ENCODE measurements at places on chromosomes 4 and X.

GRCh38 chrX:9807355-9808182, 21.3 kb downstream of the SHROOM2 start:
- no peak for DNase-seq

DNA sequence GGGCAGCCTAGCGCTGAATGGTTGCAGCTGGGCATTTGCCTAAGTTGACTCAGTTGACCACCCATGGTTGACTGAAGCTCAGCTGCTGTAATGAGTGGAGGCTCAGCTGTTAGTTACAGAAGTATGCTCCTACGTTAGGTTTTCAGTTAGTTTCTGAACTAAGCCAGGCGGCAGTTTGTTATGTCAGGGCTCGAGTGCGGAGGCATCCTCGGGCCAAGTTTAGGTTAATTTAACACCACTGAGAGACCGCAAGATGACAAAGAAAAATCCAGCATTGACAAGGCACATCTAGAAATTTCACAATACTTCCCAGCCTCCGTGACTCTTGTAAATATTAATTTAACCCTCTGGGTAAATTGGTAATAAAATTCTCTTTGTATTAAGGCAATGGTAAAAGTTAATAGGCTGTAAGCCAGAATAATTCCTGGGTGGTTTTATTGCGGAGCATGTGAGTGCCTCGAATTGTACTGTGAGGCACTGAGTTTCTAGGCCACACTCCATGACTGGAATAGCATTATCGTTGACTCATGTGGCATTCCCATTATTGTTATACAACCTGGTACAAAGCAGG, 33.1 kb upstream of the CDKN2AIP start:
- no peak for DNase-seq

DNA sequence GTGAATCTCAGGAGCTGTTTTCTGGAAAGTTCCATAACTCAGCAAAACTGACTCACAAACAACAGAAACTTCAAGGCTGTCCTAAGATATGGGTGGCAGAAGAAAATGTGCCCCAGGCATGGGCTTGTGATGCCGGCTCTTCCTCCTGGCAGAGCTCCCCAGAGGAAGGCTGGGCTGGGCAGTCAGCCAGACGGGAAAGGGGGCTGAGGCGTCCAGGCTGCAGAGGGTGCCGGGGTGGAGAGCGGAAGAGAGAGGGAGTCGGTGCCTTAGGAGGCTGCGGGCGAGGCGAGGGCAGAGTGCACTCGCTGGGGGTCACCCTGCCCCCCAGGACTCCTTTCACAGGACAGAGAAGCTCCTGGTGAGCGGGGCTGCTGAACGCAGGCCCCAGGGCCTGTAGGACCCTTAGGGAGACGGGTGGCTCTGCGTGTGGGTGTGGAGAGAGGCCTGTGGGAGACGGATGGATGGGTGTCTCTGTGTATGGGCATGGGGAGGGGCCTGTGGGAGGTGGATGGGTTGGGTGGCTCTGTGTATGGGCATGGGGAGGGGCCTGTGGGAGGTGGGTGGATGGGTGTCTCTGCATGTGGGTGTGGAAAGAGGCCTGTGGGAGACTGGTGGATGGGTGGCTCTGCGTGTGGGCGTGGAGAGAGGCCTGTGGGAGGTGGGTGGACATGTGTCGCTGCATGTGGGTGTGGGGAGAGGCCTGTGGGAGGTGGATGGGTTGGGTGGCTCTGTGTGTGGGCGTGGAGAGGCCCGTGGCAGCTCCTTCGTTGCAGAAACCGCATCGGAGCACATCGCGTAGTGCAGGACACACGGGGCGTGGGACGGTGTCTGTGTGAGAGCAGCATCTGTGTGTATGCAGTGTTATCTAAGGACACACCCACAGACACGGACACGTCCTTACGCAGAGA, 15.9 kb downstream of the PCGF3 start:
- DNase-seq = no peak

DNA sequence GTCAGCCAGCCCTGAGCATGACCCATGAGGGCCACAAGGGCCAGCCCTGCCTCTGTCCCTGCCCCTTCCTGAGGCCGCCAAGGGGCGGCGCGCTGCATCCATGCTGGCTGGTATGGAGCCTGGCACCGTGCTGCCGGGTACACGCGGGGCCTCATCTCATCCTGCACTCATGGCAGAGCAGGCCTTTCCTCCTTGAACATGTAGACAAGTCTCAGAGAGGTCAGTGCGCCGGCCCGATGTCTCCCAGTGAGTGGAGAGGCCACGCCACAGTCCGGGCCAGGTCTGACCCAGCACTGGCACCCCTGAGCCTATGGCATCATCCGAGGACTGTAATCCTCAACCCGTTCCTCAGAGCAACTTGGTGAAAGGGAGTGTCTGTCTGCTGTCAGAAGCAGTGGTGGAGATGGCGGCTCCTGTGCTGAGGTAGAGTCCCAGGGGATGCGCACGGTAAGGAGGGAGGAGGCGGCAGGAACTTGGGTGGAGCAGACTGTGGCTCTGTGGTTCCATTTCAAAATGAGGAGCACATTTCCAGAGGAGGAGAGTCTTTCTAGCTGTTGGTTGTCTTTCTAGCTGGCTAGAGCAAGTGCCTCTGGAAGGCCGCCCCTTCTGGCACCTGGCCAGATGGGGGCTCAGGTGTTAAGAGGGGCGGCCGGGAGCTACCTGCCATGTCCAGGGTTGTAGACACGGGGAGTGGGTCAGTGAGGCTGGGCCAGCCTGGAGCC, 32.8 kb downstream of the TRMT44 start:
- DNase-seq = no peak

- DNase-seq = no peak
Observed at GRCh38 chrX:132651421-132652086, 162.7 kb upstream of the MBNL3 start.

Data from NCI-H510A (cell line).